COR-L47 (cell line): ENCODE measurements at places on chromosomes 2 and 18.

GRCh38 chr2:196315388-196316049 is 144.1 kb upstream of the STK17B start:
- DNase-seq = no peak

DNA sequence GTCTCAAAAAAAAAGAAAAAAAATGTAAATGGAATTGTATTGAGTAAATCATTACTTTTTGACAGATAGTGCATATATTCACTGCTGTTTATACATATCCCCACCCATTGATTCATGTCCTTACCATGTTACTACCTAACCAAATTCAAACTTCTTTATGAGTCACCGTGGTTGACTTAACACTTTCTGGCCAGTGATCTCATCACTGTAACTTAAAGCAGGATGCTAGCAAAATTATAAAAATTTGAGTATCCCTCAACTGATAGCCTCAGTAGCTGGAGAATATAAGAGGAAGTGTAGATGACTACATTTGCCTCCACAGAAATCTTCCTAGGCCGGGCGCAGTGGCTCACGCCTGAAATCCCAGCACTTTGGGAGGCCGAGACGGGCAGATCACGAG is 13.4 kb downstream of the CNOT9 start:
- no peak for DNase-seq

- DNase-seq = no peak
These were observed 81.1 kb downstream of the SEPTIN10 start for GRCh38 chr2:109532728-109533076.

DNA sequence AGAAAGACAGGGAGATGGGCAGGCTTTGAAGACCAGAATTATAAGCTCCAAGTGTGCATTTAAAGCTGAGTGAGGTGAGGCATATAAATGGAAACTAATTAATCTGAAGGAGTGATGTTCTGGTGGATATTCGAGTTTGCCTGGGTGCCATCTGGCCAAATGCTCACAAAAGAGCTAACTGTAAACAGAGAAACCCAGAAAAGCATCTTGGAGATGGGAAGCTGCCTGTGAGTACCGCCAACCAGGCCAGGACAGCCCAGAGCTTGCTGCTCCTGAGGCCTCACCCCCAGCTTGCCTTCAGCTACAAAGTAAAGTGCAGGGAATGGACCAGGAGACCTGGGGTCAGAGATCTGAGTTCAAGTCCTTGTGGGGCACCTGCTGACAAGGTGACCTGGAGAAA is 446.1 kb upstream of the MYT1L start:
- no peak for DNase-seq

DNA sequence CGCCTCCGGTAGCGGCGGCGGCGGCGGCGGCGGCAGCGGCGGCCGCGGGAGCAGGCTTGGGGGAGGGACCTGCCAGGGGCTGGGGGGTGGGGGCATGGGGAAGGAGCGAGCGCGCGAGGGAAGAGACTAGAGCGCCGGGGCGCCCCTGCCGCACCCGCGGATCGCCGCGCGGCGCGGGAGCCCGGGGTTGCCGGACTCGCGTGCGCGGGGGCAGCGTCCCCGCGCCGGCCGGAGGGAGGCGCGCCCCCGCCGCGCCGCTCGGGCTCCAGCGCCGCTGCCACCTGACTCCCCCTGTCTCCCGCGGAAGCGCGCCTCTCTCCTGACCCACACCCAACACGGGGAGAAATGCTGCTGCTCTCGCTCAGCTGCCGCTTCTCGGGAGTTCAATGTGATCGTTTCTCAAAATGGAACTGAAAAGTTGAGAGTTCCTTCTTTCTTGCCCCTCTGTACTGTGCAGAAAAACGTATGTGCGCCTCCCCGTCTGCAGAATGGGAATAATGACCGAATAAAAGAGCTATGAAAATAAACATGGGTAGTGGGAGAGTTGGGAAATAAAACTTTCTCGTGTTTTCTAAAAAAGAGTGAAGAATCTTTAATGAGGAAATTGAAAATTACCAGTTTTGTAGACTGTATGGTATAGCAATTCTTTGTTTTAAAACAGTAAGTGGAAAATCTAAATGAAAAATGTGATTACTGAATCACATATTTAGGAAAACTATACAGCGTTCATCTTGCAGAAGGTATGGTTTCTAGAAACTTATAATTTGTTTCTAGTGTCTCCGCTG is 455 bp upstream of the TLK1 start:
- peak; percentile 83 for DNase-seq

- DNase-seq = no peak
These were observed 187.0 kb downstream of the CYRIA start for GRCh38 chr2:16478434-16479210.

DNA sequence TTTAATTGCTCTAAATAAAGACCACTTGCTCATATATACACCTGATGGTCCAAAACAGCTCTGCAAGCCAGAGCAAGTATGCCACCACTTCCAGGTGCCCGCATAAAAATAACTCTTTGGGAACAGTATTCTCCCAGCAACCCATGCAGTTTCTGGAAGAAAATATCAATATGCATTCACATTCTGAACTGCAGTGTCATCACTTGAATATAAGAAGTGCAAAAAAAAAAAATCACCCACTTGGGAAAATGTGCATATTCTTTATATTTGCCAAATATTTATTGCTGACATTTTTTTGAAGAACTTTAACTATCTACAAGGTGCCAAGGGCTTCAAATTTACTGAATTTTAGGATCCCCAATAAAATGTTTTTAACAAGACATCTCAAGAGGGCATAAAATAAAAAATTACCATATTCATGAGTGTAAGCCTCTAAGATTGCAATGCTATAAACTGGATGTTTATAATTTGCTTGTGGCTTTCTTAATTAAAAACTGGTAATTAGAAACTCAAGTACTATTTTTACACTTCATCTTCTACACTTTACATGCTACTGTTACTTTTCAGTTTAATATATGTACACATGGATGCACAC is 360.6 kb upstream of the HNRNPA3 start:
- DNase-seq = no peak

GRCh38 chr2:172153156-172153555 is 50.5 kb upstream of the DLX2 start:
- DNase-seq = no peak
